ENCODE measurements at places on chromosomes 12 and 14.
A peak's percentile ranks its signal among the peaks of the same experiment; 100 is the strongest.

DNA sequence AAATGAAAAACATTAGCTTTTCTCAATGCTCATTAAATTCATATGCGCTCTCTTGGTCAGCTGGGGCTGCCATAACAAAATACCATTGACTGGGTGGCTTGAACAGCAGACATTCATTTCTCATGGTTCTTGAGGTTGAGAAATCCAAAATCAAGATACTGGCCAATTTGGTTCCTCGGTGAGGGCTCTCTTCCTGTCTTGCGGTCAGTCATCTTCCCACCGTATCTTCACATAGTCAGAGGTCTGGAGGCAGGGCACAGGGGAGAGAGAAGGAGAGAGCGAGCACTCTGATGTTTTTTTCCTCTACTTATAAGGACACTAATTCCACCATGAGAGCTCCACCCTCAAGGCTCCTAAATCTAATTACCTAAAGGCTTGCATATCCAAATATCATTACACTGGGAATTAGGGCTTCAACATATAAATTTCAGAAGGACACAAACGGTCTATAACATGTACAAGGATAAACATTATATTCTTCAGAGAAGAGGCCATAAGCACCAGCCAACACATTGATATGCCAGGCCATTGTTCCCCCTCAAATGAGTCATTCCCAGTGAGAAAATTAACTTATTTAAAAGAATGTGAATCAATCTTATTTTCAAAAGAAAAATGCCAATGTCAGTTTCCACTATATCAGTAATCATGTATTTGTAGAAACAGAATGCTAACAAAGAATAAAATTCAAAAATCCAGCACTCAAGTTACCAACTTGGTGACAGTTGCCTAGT is 152.2 kb downstream of the BTG1 start:
- no peak overlapping the region for H3K27ac ChIP-seq
- H3K4me3 ChIP-seq = no peak overlapping the region
- H3K27me3 ChIP-seq = no peaks in the 10 kb centered on the region
- peaks cover 18% of the 10 kb centered on the region for H3K4me1 ChIP-seq
- peaks cover 5% of the 10 kb centered on the region for H3K36me3 ChIP-seq

GRCh38 chr12:63348556-63348955 is 197.6 kb upstream of the AVPR1A start:
- no peaks in the 10 kb centered on the region for H3K27me3 ChIP-seq
- no peak overlapping the region for H3K4me3 ChIP-seq
- no peaks in the 10 kb centered on the region for H3K36me3 ChIP-seq
- DNase-seq = no peak

GRCh38 chr12:29455087-29455486 is 42.4 kb downstream of the OVCH1 start:
- no peak for DNase-seq
- no peaks in the 10 kb centered on the region for H3K4me1 ChIP-seq
- no peaks in the 10 kb centered on the region for H3K36me3 ChIP-seq
- no peak overlapping the region for H3K27ac ChIP-seq
- H3K4me3 ChIP-seq = no peak overlapping the region

GRCh38 chr14:30869551-30870155 is 4.7 kb upstream of the COCH start:
- H3K4me3 ChIP-seq = no peak overlapping the region
- H3K4me1 ChIP-seq = peaks cover 8% of the 10 kb centered on the region
- no peak overlapping the region for H3K27ac ChIP-seq
- H3K36me3 ChIP-seq = peaks cover 6% of the 10 kb centered on the region
- DNase-seq = no peak

DNA sequence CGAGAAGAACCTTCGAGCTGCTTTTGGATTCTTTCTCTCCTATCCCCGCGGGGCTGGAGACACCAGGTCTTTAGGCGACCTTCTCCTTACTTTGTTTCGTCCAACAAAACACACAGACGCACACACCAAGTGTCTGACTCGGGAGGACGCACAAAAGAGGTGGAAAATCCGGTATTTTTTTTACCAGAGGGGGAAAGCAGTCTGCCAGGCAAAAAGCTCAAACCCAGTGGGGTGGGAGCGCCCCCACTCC is 2.1 kb downstream of the SIX4 start:
- no peaks in the 10 kb centered on the region for H3K36me3 ChIP-seq
- H3K27ac ChIP-seq = no peak overlapping the region
- no peak for DNase-seq

GRCh38 chr14:93219103-93219726 is 12.2 kb downstream of the UBR7 start:
- peaks cover 27% of the 10 kb centered on the region for H3K36me3 ChIP-seq
- DNase-seq = no peak
- H3K27ac ChIP-seq = no peak overlapping the region
- no peaks in the 10 kb centered on the region for H3K4me1 ChIP-seq
- H3K4me3 ChIP-seq = no peak overlapping the region

DNA sequence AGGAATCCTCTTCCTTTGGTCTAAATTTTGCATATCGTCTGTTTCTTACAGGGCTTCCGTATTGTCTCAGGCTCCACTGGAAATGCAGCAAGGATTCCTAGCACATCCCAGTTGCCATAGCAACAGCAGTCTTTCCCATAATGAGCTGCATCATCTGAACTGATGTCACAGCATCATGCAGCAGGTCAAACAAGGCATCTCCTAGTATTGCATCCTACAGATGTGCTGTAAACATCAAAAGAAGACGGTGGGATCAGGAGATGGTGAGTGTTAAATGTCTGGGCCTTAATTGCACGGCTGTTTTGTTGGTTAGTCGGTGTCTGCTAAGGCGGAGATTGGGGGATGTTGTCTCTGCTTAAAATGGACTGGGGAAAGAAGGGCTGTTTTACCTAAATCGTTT is at the start of gene AKAP6:
Gene AKAP6, plus strand, starts transcription at position 153 of the 400 bp plus-strand sequence. CDS start 104,196 bp downstream, outside the sequence.
- H3K27me3 ChIP-seq = no peaks in the 10 kb centered on the region
- H3K36me3 ChIP-seq = no peaks in the 10 kb centered on the region
- no peak within 1 kb of the TSS for H3K27ac ChIP-seq
- H3K4me3 ChIP-seq = no peak within 1 kb of the TSS

GRCh38 chr12:25101092-25101445 is 93.9 kb downstream of the DNAI7 start:
- H3K4me3 ChIP-seq = no peak overlapping the region
- H3K27ac ChIP-seq = no peak overlapping the region
- no peak for DNase-seq

DNA sequence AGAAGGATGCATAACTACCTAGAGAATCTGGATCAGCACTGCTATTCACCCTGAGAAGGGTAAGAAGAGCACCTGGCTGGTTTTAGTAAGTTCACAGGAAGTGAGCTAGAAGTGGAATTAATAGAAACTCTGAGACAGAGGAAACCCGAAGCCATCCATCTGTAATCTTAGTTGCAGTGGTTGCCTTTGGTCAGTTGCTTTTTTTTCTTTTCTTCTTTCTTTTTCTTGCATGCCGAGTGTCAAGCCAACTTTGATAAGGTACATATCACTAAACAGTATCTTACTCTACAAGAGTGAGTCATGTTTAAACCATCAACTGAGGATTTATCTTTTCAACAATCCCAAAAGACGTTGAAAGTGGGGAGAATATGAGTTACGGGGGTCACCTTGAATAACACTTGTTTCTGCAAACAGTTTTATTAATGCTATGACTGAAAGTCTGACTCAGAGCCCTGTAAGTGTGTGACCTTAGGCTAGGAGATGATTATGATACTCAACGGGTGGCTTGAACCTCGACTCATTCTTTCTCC is 26.7 kb downstream of the C12orf75 start:
- H3K4me1 ChIP-seq = peaks cover 61% of the 10 kb centered on the region
- peaks cover 9% of the 10 kb centered on the region for H3K36me3 ChIP-seq
- peak overlapping the region; percentile 51 for H3K4me3 ChIP-seq
- H3K27me3 ChIP-seq = no peaks in the 10 kb centered on the region
- peak overlapping the region; percentile 68 for H3K27ac ChIP-seq

- H3K36me3 ChIP-seq = no peaks in the 10 kb centered on the region
- peak overlapping the region; percentile 62 for H3K27ac ChIP-seq
- H3K4me1 ChIP-seq = peaks cover 90% of the 10 kb centered on the region
- H3K4me3 ChIP-seq = peak overlapping the region; percentile 28
- no peaks in the 10 kb centered on the region for H3K27me3 ChIP-seq
- no peak for DNase-seq
Observed at GRCh38 chr12:122880155-122880667, 15.7 kb downstream of the VPS37B start.

GRCh38 chr12:48077111-48077510 is 28.8 kb downstream of the SENP1 start:
- H3K4me1 ChIP-seq = peaks cover 3% of the 10 kb centered on the region
- peaks cover 20% of the 10 kb centered on the region for H3K36me3 ChIP-seq
- no peaks in the 10 kb centered on the region for H3K27me3 ChIP-seq
- DNase-seq = no peak

DNA sequence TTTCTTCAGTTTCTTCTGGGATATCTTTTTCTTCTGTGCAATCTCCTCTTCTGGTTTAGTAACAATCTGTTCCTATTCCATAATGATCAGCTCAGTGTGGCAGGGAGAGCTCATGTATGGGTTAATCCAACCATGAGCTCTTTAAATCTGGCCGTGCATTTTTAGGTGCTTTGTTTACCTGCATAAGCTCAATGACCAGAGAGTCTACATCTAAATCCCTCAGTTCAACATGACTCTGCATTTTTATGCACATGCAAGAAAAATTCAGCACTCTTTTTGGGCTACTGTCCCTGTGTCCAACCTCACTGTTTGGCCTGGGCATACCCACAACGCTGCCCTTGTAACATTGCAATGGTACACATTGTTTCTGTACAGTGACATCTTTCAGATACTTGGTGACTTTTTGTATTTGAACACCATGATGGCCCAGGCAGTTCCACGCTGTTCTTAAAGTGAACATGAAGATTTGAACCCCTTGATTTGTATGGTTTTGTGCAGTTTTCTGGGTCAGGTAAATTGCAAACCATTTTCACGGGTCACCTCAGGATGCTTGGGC is 243.3 kb upstream of the SRRM4 start:
- H3K27ac ChIP-seq = no peak overlapping the region
- no peak for DNase-seq
- H3K4me1 ChIP-seq = no peaks in the 10 kb centered on the region
- H3K36me3 ChIP-seq = no peaks in the 10 kb centered on the region

Measured in natural killer cell treated with Interleukin-12 subunit alpha and Interleukin-12 subunit beta and Interleukin-15 and Interleukin-18, amount 100 ng/mL, for 72 hours (primary cell).